ENCODE measurements at places on chromosomes 2 and 18. TPM values are rescaled to one million over a fixed set of nuclear protein-coding genes. Genes with fewer than 3 reads are reported as not detected.

The LOXL3 gene
- total RNA-seq: 9.5 TPM

The CHRND gene
- not detected for total RNA-seq

GRCh38 chr2:169300636-169301530 lies 61.5 kb downstream of the LRP2 start:
- no peak overlapping the region for H3K27ac ChIP-seq
- H3K4me3 ChIP-seq: no peak overlapping the region
- DNase-seq: no peak
- no peaks in the 10 kb centered on the region for H3K36me3 ChIP-seq

DNA sequence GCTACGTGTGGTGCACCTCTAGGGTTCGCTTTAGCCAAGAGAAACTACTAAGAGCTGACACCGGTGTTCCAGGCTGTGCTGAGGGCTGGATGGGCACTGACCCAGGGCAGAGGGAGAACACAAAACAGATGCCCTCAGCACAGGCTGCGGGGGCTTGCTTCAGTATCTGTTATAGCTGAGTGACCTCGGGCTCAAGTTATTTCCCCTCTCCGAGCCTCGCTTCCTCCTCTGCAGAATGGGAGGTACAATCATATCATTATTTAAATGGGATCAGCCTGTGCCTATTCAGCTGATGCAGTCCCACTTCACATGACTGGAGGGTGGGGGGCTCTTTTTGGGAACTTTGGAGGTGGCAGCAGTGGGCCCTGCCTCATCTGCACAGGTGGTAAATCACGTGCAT lies 156.1 kb upstream of the APCDD1 start:
- H3K27ac ChIP-seq: no peak overlapping the region
- H3K4me1 ChIP-seq: no peaks in the 10 kb centered on the region
- DNase-seq: no peak
- no peak overlapping the region for H3K4me3 ChIP-seq
- no peaks in the 10 kb centered on the region for H3K36me3 ChIP-seq

GRCh38 chr2:70746094-70746974 lies 21.7 kb downstream of the ADD2 start:
- H3K27me3 ChIP-seq: no peaks in the 10 kb centered on the region
- no peak overlapping the region for H3K4me3 ChIP-seq
- H3K36me3 ChIP-seq: no peaks in the 10 kb centered on the region
- no peak overlapping the region for H3K27ac ChIP-seq
- no peak for DNase-seq

DNA sequence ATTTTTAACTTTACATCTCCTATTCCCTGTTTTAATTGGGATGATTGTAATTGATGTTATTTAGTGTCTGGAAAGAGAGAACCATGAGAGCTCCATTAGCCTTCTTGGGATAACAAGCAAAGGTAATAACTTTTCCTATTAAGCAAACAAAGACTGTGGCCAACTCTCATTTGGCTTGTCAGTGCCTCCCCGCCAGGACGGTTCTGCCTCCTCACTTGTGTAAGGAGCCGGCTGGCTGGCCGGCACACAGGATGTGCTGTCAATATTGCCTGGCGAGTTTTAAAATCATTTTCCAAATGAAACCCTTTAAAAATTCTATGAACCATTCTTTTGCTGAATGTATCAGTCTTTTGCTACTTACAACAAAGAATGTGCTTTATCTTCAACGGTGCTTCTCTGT lies 898.3 kb downstream of the CPS1 start:
- no peak overlapping the region for H3K4me3 ChIP-seq
- DNase-seq: no peak
- no peaks in the 10 kb centered on the region for H3K4me1 ChIP-seq
- H3K27ac ChIP-seq: no peak overlapping the region
